ENCODE measurements at places on chromosomes 6 and 20. TPM values are rescaled to one million over a fixed set of nuclear protein-coding genes. Genes with fewer than 3 reads are reported as not detected.

GRCh38 chr6:43915208-43915869 is 145.3 kb downstream of the VEGFA start:
- no peak overlapping the region for H3K27ac ChIP-seq
- no peaks in the 10 kb centered on the region for H3K36me3 ChIP-seq
- H3K27me3 ChIP-seq, result no peaks in the 10 kb centered on the region
- no peaks in the 10 kb centered on the region for H3K4me1 ChIP-seq
- DNase-seq, result no peak
- no peak overlapping the region for H3K4me3 ChIP-seq

GRCh38 chr20:32453467-32454163 is 95.5 kb downstream of the ASXL1 start:
- H3K4me3 ChIP-seq, result no peak overlapping the region
- H3K27ac ChIP-seq, result no peak overlapping the region
- peaks cover 6% of the 10 kb centered on the region for H3K4me1 ChIP-seq
- no peak for DNase-seq
- no peaks in the 10 kb centered on the region for H3K27me3 ChIP-seq

The NCOA5 gene
- total RNA-seq, result 9.7 TPM

DNA sequence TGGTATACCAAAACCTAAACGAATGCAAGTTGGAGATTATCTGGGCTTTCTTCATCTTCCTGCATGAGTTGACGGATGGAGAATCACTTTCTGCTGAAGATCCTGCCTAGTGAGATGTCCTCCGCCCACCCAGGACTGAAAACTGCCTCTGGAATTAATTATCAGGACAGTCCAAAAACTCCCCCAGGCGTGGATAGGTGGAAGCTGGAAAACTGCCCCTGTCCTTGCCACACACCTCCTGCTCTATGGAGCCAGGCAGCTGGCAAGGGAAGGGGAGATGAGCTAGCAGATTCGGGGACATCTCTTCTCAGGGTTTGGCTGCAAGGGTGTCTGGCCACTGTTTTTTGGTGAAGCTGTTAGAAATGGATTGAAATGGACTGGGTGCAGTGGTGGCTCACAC is 89.3 kb upstream of the ZNFX1 start:
- no peak overlapping the region for H3K4me3 ChIP-seq
- no peaks in the 10 kb centered on the region for H3K36me3 ChIP-seq
- H3K27me3 ChIP-seq, result no peaks in the 10 kb centered on the region
- H3K4me1 ChIP-seq, result no peaks in the 10 kb centered on the region

DNA sequence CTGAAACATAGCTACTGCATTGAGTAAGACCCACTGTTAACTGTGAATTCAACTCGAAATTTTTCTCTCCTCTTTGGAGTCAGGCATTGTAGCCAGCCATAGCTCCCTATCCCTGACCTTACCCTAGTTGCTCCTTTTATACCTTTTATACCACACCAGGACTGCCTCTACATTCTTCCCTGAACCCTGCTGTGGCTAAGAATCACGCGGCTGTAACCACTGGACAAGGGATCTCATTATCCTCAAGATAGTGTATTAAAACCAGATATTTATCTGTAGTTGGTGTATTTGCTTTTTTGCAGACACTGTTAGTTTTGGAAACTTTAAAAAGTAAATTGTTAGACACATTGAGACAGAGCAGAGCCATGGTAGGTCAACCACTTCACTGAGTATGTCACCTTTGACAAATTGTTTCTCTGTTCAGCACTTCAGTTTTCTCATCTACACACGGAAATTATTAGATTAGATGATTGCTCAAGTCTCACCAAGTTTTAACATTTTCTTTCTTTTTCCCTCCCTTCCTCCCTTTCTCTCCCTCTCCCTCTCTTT is 171.9 kb upstream of the PRND start:
- no peak overlapping the region for H3K27ac ChIP-seq
- DNase-seq, result no peak
- no peak overlapping the region for H3K4me3 ChIP-seq
- H3K4me1 ChIP-seq, result no peaks in the 10 kb centered on the region

- no peak overlapping the region for H3K4me3 ChIP-seq
- H3K27me3 ChIP-seq, result no peaks in the 10 kb centered on the region
- no peak overlapping the region for H3K27ac ChIP-seq
- no peak for DNase-seq
- H3K4me1 ChIP-seq, result peaks cover 7% of the 10 kb centered on the region
- H3K36me3 ChIP-seq, result peaks cover 89% of the 10 kb centered on the region
Measured at GRCh38 chr20:45016089-45016671, 49.9 kb downstream of the STK4 start.
